ENCODE measurements at places on chromosomes 3 and 15. TPM values are rescaled to one million over a fixed set of nuclear protein-coding genes. Genes with fewer than 3 reads are reported as not detected.

ASB14 gene
- total RNA-seq, result not detected

THRB gene
- total RNA-seq, result 0.39 TPM

STARD5 gene
- 2.5 TPM for total RNA-seq

VEPH1 gene
- total RNA-seq, result 138 TPM

Measured in mammary microvascular endothelial cell (primary cell).